ENCODE measurements at places on chromosomes 7 and 10. TPM values are rescaled to one million over a fixed set of nuclear protein-coding genes. Genes with fewer than 3 reads are reported as not detected.

GRCh38 chr7:36180121-36180520 is 27.1 kb downstream of the EEPD1 start:
- DNase-seq, result no peak

- no peak for DNase-seq
Measured at GRCh38 chr7:104150470-104150869, 57.3 kb downstream of the ORC5 start.

GRCh38 chr10:99297033-99297432 is 32.1 kb upstream of the CNNM1 start:
- no peak for DNase-seq

DNA sequence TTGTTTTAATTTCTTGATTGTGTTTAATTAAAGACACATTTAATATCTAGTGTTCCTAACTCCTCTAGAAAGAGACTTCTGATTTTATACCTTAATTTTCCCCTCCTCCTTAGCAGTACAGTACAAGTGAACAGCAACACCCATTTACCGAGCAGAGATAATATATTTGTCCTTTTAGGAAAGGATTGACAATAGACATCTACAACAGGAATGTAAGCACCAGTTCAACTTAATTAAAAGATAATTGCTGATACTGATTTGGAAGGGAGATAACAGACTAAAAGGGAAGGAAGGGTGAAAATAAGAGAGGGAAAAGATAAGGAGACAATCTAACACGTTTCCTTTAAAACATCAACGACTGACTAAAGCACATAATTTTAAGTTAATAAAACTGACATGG is 119.3 kb downstream of the SRPK2 start:
- no peak for DNase-seq

GRCh38 chr7:104174798-104175197 is 33.0 kb downstream of the ORC5 start:
- no peak for DNase-seq

GRCh38 chr10:72425133-72425532 is 70.4 kb upstream of the DNAJB12 start:
- DNase-seq, result peak; percentile 3

- DNase-seq, result peak; percentile 1
Measured at GRCh38 chr7:31100445-31100844, 48.3 kb downstream of the ADCYAP1R1 start.

DNA sequence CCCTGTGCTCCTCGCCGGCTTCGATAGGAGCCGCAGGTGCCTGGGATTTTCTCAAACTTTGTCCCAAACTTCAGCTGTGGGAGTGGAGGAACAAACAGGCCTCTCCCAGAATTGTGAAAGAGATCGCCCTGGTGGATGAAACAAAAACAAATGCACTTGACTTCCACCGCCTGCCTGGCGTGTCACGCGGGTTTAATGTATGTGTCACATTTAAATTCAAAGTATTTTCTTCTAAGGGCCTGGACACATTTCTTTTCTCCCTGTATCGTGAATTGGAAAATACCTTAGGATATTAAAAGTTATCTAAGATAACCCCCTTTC is 694 bp upstream of the WASL start:
- DNase-seq, result peak; percentile 71

DNA sequence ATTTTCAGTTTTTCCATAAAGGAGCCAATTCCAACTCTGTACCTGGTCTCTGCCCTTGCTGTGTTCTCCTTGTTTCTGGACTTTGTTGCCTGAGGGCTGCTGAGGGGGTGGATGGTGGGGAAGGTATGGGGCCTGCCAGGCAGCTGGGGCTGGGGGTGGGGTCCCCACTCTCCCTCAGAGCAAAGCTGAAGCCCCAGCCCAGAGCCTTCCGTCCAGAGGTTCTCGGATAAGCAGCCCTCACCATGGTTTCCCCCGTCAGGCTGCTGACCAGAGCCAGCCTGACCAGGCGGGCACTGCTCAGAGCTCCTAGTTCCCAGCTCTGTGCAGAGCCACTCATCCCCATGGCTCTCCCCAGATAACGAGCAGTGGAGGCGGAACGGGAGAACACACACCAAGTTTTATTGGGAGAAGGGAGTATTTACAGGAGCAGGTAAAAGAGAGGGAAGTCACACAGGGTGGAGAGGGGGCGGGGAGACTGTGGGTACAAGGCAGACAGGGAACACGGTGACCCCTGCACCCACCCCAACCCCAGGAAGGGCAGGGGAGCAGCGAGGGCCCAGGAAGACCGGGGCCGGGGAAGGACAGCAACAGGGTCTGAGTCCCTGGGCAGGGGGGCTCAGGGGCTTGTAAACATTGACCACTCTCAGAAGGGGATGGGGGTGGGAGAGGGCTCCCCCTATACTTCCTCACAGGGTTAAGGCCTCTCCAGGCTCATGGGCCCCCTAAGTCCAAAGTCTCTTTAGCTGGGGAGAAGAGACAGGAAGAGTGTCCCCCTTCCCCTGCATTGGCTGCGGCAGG is 5.8 kb downstream of the GNB2 start:
- no peak for DNase-seq

UNCX gene
- total RNA-seq, result not detected

AKR1C4 gene
- total RNA-seq, result not detected

BRAT1 gene
- 22.3 TPM for total RNA-seq

DNA sequence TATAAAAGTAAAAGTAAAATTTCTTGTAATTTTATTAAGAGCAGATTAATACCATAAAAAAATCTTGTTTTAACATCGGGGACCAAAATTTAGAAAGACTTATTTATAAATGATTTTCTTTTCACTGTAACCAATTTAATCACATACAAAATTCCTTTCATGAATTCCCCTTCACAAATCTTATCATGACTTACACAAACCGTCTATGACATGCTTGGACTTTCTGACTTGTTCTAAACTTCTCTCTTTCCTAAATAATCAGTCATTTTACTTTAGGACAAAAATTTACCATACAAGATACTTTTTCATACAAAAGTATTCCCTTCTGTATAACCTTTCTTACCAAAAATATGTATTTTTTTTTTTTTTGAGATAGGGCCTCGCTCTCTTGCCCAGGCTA is 9.3 kb downstream of the CROT start:
- peak; percentile 9 for DNase-seq
